ENCODE measurements at places on chromosomes 13 and 19.

- no peak for DNase-seq
These were observed 212.1 kb downstream of the KCNRG start for GRCh38 chr13:50227361-50227760.

- no peak for DNase-seq
These were observed 6.9 kb downstream of the GPR180 start for GRCh38 chr13:94608586-94608985.

DNA sequence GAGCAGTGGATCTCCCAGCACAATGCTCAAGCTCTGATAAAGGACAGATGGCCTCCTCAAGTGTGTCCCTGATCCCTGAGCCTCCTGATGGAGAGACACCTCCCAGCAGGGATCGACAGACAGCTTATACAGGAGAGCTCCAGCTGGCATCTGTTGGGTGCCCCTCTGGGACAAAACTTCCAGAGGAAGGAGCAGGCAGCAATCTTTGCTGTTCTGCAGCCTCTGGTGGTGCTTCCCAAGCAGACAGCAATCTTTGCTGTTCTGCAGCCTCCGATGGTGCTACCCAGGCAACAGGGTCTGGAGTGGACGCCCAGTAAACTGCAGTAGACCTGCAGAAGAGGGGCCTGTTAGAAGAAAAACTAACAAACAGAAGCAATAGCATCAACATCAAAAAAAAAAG lies 349.3 kb upstream of the SPRY2 start:
- DNase-seq: no peak

- no peak for DNase-seq
These were observed 4.7 kb downstream of the LENG1 start for GRCh38 chr19:54154603-54155345.

DNA sequence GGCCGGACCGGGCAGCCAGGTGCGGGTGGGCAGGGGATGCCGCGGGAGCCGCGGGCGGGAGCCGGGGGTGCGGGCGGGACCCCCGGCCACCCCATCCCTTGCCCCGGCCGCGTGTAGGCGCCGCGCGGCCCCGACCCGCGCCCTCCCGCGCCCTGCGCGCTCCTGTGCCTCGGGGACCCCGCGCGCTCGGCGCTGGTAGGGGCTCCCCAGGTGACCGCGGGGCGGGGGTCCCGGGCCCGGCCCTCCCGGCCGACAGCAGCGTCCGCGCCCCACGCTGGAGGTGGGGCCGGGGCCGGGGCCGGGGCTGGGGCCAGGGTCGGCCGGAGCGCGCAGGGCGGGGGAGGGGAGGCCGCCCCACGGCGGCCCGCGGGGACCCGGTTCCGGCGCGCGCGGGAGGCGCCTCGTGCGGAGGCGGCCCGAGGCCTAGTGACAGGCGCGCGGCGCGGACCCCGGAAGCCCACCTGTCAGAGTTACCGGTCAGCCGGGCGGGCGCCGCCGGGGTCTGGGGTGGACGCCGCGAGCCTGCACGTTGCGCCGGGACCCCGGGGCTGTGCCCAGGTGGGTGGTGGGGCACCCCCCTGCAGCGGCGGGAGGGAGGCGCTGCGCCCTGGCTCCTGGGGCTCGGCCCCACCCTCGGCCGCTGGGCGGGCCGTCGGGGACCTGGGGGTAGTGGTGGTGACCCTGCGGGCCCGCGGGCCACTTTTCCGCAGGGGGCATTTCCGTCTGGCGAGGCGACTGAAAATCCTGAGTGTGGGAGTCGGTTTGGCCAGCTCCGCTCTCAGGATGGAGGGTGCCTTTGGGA lies 518 bp downstream of the TFDP1 start:
- DNase-seq: no peak

Data from cortex of kidney (tissue), 1 donor.